ENCODE measurements at places on chromosomes 16 and 17.

DNA sequence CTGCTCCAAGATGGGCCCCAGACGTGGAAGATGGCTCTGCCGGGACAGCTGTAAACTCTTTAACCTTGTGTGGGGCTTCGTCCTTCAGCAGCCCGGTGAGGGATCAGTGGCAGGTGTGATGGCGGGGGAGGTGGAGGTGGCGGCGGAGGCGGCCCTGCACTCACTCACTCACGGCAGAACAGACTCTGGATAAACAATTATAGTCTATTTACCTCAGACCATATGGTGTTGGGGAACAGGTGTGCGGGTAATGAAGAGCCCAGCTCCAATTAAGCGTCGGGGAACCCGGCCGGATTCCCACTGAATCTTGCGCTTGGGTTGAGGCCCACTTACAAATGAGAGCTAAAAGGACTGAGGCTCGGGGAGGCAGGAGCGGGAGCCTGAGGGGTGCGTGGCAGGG, 104.3 kb upstream of the SDK2 start:
- DNase-seq: no peak

- DNase-seq: no peak
Observed at GRCh38 chr16:77191259-77191969, 424 bp downstream of the MON1B start.

- no peak for DNase-seq
Observed at GRCh38 chr17:57699751-57700219, 45.3 kb downstream of the CCDC182 start.

GRCh38 chr17:10616502-10617119, 40.5 kb downstream of the MYH3 start:
- peak; percentile 95 for DNase-seq

- no peak for DNase-seq
Observed at GRCh38 chr16:48622456-48623303, 12.7 kb upstream of the N4BP1 start.

DNA sequence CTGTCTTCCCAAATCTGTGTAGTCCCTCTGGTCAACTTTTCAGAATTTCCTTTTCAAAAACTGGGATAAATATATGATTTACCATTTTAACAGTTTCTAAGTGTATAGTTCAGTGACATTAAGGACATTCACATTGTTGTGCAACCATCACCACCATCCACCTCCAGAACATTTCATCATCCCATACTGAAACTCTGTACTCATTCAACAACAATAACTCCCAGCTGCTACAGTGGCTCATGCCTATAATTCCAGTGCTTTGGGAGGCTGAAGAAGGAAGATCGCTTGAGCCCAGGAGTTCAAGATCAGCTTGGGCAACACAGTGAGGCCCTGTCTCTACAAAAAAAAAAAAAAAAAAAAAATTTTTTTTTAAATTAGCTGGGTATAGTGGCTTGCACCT, 131.0 kb downstream of the AATF start:
- no peak for DNase-seq

DNA sequence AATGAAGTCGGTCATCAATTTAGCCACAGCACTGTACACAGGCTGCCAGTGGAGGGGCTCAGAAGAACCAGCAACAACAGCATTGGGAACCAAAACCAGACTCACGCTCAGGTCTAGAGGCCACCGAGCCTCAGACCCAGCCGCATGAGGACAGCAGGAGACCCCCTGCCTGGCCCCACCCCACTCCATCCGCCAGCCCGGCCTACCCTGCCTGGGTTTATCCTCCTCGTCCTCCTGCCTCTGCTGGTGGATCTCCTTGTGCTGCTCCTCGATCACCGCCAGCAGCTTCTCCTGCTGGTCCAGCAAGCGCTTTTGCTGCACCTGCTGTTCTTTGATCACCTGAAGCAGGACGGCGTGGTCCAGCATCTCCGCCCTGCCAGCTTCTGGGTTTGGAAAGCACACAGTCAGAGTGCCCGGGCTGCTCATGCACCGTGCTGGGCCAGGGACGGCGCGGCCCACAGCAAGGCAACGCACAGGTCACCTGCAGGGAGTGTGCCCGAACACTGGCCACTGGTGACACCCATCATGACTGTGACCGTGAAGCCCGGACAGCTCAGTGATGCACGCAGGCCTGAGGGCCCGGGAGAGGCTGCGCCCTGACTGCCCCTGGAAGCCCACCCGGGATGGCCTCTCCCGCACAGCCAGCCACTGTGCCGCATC, 7.7 kb downstream of the NDUFAF8 start:
- DNase-seq: peak; percentile 11

- DNase-seq: no peak
Observed at GRCh38 chr17:65202844-65203571, 65.8 kb downstream of the RGS9 start.

DNA sequence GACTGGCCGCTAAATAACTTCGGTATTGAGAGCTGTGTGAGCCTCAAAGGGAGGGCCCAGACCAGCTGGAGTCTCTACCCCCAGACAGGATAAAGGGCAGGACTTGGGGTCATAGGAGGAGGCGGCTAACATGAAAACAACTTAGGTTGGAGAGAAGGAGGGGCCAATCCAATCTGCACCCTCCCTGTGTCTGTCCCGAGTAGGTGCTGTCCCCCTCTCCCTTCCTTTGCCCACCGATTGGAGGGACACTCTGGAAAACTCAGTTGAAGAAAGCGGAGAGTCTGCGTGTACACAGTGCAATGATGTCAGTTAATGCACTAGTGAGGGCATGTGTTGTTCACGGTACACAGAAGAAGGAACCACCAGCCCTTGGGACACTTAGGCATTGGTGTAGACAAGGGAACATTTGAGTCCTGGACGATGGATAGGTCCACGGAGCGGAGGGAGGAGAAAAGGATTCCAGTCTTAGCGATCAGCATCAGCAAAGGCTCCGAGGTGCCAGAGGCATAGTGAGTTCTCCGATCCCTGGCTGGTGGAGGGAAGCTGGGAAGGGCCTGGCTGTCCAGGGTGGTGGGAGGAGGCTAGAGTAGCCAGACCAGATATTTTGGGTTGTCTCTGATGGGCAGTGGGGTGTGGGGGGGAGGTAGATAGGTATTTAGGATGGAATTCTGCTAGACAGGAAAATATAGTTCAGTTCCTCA, 761 bp downstream of the NOL3 start:
- DNase-seq: no peak

GRCh38 chr17:51486885-51487520, 226.7 kb downstream of the UTP18 start:
- no peak for DNase-seq

- no peak for DNase-seq
Observed at GRCh38 chr16:48173889-48174288, 18.1 kb upstream of the ABCC12 start.

Data from glutamatergic neuron (in vitro differentiated cells).